Left kidney (tissue), 8 donors: ENCODE measurements at places on chromosomes 4 and X. TPM values are rescaled to one million over a fixed set of nuclear protein-coding genes. Genes with fewer than 3 reads are reported as not detected.

DNA sequence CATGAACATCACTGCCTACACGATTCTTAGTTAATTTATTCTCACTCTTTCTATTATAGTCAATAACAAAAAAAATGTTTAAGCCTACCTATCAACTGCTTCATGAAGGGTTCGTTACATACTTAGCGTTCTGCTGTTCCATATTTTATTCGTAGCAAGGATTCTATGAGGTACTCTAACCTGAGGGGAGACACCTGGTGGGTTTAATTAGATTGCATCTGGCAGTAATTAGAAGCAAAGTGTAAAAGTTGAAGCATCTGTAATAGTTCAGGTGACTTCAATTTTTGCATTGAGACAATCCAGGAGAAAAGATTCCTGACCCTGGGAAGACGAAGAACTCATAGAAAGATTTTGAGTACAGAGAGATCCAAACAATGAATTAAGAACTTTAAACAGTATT, 1655.8 kb upstream of the TENM3 start:
- DNase-seq, result no peak

- DNase-seq, result no peak
These were observed 383 bp upstream of the TBC1D19 start for GRCh38 chr4:26583538-26583864.

- no peak for DNase-seq
These were observed 46.6 kb upstream of the CLNK start for GRCh38 chr4:10731162-10731561.

GRCh38 chr4:4873203-4873602, 13.7 kb downstream of the MSX1 start:
- DNase-seq, result no peak

DNA sequence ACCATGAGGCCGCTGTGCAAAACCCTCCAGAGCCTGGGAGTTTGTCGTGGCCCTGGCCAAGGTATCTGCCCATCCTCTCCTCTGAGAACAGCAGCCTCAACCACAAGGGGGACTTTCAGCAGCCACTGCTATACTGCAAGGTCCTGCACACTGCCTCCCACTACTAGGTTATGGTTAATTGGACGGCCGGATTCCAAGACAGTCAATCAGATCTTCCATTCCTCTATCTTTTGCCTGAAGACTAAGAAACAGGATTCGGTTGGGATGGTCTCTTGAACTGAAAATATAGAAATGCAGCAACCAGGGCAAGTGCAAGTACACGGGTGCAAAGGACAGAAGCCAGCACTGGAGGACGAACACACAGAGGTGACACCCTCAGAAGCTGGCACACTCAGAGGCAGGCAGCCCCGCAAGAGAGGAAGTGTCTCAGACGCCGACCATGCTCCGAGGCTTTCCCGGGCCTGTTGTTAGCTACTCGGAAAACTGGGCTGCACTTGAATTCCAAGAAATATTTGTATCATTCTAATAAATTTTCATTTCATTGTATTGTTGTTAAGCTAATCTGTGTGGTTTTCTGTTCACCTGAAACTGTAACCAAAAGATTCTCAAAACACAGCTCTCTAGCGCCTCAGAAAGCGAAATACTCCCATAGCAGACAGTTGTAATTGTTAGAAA, 63.3 kb downstream of the AFAP1 start:
- no peak for DNase-seq

- no peak for DNase-seq
These were observed 1431.1 kb upstream of the PCDH7 start for GRCh38 chr4:29289118-29289517.

- no peak for DNase-seq
These were observed 32.7 kb upstream of the MXRA5 start for GRCh38 chrX:3379111-3379510.

DNA sequence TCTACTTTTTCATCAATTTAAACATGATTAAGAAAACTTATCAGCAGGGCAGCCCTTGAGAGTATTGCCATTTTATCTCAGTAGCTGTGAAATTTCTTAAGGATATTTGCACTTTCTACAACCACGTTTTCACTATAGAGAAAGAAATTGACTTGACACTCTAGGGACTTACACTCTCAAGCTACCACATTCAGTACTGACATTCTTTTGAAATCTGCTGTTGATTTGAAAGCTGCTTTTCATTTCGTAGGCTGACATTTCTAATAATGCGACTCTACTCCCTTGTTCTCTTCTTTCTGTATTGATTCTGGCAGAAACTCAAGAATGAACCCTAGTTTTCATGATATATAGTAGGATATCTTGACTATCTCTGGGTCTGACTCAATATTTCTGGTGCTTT, 13.7 kb upstream of the GRXCR1 start:
- DNase-seq, result no peak

- no peak for DNase-seq
These were observed 162.4 kb upstream of the GPRIN3 start for GRCh38 chr4:89469930-89470375.

DNA sequence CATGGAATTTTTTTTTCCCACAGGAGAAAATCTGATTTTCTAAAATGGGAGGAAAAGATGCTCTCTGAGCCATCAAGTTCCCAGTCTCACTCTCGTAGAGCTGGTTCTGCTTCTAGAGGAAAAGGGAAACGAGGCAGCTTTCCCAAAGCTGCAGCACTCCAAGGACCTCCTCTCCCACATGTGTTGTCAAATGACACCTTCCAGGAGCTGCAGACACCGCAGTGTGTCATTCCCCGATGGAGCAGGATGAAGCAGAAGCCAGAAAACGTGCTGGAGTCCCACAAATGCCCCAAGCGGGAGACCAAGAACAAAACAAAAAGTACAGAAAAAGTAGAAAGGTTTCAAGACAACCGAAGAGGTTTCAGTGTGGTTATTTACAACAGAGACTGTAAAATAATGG, 348.1 kb downstream of the ARHGAP10 start:
- DNase-seq, result no peak

Gene FHIP1A
- polyA plus RNA-seq, result 6.7 TPM

Gene HTR2C
- 2.1 TPM for polyA plus RNA-seq

Gene TCEAL7
- polyA plus RNA-seq, result 37.6 TPM

Gene SLC10A4
- polyA plus RNA-seq, result 0.38 TPM

Gene CORIN
- polyA plus RNA-seq, result 6.2 TPM

Gene PAGE2
- polyA plus RNA-seq, result not detected
